Renal pelvis (tissue), 12 donors: ENCODE measurements at places on chromosomes 13 and 19.

- no peak for DNase-seq
These were observed 384 bp downstream of the TRAPPC2B start for GRCh38 chr19:57363688-57364181.

- no peak for DNase-seq
These were observed 93.9 kb downstream of the TEX29 start for GRCh38 chr13:111414341-111414740.

DNA sequence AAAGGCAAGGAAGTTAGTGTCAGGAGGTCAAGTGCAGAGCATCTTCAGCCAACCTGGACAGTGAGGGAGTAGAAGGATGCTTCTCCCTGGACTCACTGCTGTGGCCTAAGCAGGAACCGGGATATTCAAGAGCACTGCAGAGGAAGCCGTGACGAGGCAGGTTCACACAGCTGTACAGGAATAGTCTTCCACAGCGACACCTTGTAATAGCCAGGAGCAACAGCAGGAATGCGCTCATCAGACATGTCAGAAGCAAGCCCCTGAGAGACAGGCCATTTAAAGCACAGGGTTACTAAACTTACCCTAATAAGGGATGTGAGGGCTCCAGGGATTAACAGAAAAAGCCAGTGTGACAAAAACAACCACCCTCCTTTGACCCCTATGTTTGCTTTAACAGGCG, 3.5 kb upstream of the MED26 start:
- no peak for DNase-seq

GRCh38 chr19:9883231-9883758, 48.2 kb downstream of the PIN1 start:
- DNase-seq = peak; percentile 34

DNA sequence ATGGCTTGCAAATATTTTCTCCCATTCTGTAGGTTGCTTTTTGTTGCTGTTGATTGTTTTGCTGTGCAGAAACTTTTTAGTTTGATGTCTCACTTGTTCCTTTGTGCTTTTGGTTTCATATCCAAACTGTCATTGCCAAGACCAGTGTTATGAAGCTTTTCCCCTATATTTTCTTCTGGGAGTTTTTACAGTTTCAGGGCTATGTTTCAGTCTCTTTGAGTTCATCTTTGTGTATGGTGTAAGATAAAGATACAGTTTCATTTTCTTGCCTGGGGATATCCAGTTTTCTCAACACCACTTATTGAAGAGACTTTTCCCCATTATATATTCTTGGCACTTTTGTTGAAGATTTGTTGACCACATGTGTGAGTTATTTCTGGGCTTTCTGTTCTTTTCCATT, 139.9 kb downstream of the MRPL57 start:
- no peak for DNase-seq

DNA sequence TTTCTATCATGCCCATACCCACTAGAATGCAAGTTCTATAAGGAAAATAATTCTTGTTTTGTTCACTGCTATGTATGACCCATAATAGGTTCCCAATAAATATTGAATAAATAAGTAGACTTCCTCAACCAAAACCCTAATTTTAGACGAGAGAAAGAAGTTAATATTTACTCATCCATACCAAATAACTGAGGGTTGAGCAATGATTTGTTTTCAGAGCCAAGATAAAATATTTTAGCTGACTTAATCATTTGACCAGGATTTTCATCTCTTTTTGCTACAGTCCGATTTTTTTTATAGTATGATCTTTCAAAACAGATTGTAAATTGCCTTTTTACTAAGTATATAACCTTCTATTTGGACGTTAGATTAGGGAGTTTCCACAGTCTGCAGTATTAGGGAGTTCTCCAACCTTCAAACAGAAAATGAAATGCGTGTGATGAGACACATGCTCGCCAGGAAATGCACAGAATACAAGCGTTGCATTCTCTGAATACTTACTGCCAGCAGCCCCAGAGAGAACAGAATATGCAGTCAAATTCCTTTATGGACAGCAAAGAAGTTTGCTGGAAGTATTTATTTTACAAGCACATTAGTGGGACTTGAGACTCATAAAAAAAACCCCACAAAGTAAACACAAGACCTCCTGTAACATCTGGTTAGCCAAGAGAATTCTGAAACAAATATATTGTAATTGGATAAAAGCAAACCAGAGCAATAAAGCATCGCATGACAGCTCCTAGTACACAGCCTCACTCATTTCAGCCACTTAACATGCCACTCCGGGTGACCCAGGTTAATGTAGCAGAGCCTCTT, 230.0 kb downstream of the MYO16 start:
- DNase-seq = peak; percentile 70

GRCh38 chr13:30257468-30258099, 49.8 kb downstream of the KATNAL1 start:
- DNase-seq = peak; percentile 48

DNA sequence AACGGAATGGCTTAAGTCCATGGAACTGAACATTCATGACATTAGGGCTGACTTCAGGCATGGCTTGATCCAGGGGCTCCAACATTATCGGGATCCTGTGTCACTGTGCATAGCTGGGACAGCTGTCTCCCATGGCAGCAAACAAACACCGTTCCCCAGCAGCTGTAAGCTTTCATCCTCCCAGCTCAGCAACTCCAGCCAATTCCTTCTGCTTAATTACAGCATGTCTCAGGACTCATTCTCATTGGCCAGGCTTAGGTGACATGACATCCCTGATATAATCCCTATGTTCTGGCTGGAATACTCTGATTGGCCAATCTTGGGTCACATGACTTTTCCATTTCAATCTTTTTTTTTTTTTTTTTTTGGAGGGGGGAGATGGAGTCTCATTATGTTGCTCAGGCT, 10.9 kb upstream of the TLE5 start:
- peak; percentile 91 for DNase-seq

DNA sequence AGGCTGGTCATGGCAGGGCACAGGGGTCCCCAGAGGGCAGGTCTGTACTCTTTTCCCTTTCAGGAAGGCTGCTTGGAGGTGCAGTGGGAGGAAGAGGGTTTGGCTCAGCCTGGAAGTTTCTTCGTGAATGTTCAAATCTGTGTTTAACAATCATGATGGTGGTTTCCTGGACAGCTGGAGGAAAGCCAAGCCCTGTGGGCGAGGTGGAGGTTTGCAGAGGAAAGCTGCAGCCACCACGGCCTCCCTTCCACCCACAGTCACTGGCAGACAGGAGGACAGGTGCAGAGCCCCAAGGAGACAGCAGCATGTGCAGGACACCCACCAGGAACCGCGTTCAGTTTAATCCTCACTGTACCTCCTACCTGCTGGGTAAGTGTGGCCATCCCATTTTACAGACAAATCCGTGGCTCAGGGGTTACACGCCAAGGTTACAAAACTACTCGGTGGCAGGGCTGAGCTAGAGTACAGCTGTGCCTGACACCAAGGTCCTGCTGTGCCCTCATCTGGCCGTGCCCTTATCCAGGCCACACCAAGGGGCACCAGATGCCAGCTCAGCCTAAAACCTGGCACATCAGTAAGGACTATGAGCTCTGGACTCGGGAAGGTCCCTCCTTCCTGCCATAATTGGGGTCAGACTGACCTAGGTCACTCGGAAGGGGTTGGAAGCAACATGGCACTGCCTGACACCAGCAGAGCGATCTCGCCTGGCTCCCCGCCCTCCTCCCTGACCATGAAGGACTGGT, 34.1 kb downstream of the SUGP2 start:
- DNase-seq = no peak

GRCh38 chr19:2464389-2464788, 7.6 kb upstream of the LMNB2 start:
- no peak for DNase-seq

GRCh38 chr19:13014921-13015280, 19.6 kb downstream of the NFIX start:
- no peak for DNase-seq

GRCh38 chr13:32947411-32948276, 68.6 kb upstream of the KL start:
- no peak for DNase-seq
